Activated CD8-positive, alpha-beta T cell treated with anti-CD3 and anti-CD28 coated beads for 36 hours (primary cell): ENCODE measurements at places on chromosomes 1 and 21. TPM values are rescaled to one million over a fixed set of nuclear protein-coding genes. Genes with fewer than 3 reads are reported as not detected.

- no peak for DNase-seq
Measured at GRCh38 chr1:173100476-173101107, 49.9 kb upstream of the TNFSF18 start.

DNA sequence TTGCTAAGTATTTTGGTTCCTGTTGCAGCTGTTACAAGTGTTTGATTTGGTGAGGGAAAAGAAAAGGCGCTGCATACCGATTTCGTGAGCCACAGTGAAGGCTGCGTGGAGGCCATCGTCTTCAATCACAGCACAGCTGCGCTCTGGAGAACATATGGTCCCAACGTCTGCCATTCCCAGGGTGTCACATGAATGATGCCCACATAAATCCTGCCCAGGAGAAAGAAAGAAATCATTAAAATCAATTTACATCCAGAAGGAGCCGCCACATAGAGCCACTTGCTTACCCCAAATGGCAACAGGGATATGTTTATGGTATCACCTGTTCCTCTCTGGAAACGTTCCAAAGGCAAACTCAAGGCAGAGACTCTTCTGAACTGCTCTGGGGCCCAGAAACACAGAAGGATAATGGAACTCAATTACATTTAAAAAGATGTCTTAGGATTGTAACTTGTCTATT lies 12.2 kb downstream of the ADAMTS5 start:
- DNase-seq, result no peak

- DNase-seq, result no peak
Measured at GRCh38 chr1:40303790-40304189, 13.3 kb downstream of the COL9A2 start.

Gene SYT2
- not detected for total RNA-seq

DNA sequence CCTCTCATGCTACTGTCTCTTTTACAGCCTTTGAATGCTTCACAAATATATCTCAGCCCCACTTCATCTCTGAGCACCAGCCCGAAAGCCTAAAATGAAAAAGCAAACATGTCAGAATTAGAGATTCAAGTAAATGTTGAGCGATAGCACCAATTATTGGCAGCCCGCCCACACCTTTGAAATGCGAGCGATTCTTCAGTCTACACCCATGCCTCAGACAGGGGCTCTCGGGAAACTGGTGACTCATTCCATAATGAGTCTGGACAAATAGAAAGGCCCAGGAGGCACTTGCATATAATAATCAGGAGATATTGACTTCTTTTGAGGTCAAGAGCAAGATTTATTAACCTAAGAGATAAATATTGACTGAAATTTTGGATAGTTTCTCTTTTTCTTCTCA lies 487.3 kb upstream of the PTBP2 start:
- DNase-seq, result no peak

- no peak for DNase-seq
Measured at GRCh38 chr1:116078699-116079223, 32.4 kb upstream of the MAB21L3 start.

Gene AGL
- total RNA-seq, result 14.5 TPM

GRCh38 chr1:69511426-69512192 lies 56.1 kb upstream of the LRRC7 start:
- DNase-seq, result no peak

Gene CYB561D1
- total RNA-seq, result 9.5 TPM

DNA sequence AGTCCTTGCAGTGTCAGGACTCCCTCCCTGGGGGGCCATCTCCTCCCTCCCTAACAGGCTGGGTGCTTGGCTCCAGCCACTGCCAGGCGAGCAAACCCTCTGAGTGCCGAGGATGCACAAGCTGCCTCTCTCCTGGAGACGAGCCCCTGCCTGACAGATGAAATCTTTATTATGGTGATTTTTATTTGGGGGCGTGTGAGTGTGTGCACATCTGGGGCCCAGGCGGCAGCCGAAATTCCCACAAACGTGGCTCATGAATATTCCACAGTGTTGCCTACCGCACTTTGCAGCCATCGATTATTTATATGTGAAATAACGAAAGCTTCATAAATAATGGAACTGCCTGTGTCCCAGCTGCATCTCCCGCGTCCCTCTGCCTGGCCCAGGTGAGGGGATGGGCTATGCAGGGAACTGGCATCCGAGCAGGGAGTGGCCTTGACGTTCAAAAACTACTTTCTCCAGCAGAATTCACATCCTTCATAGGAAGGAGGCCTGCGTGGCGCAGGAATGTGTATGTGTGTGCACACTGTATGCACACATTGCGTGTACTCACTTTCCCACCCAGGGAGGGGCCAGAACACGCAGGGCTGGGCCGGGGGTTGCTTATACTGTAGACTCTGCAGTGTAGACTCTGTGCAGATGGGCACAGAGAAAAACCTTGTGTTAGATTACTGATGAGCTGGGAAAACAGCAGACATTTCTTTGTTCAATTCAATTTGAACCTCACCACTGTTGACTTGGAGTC lies 73.1 kb downstream of the UBIAD1 start:
- DNase-seq, result no peak

Gene GUCA2B
- total RNA-seq, result not detected

DNA sequence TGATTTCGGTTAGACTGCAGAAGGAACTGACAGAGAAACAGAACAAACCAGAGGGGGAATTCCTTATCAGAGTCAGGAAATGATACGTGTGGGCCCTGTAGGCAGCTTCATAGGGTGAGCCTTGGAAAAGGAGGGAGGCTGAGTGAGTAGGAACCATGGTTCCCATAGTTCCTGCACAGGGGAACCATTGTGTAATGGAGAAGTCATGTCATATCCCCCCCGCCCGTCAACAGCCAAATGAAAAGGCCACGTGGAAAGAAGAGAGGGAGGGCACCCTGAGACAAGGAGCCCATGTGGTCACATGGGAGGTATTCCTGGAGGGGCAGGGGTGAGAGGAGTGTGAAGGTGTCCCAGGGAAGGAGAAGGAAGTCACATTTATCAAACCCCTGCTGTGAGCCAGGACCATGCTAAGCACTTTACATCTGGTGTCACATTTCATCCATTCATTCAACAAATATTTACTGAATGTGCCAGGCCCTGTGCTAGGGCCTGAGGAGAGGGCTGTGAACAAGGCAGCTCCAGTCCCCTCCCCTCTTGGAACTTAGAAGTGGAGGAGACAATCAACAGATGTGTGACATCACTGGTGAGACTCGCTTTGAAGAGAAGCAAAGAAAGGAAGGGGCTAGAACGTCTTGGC lies 15.7 kb upstream of the FGR start:
- DNase-seq, result no peak

Gene ROR1
- not detected for total RNA-seq

GRCh38 chr21:37294679-37295078 lies 27.5 kb upstream of the VPS26C start:
- no peak for DNase-seq

DNA sequence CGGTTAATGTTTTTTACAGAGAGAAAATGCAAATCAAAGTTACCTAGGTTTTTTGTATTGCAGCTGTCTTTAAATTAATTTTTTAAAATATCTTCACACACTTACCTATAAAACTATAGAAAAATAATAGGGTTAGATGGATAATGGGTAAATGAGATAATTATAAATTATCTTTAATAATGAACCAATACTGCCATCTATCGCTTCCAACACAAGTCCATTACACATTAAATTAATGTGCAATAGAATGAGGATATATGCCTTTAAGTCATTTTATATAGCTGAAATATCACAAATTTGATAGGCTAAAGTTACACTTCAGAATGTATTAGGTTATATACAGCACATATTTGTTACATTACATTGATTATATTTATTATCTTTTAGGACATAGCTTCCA lies 2212.8 kb downstream of the MRPL39 start:
- no peak for DNase-seq

GRCh38 chr21:15065392-15066122 lies 757 bp upstream of the NRIP1 start:
- DNase-seq, result peak; percentile 87

DNA sequence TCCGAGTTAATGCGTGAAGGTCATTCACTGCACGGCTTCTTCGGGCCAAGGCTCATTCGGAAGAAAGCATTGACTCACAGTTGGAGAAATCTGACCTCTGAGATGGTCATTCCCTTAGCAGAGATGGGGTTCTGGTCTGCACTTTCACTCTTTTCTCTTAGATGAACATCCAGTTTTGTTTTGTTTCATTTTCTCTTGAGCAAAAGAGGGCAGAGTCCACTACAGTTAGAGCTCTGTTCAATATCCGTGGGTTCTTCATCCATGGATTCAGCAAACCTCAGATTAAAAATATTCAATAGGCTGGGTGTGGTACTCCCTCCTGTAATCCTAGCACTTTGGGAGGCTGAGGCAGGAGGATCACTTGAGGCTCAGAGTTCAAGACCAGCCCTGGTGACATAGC lies 57.4 kb upstream of the SIPA1L2 start:
- DNase-seq, result no peak

GRCh38 chr21:26766826-26767325 lies 78.3 kb downstream of the ADAMTS1 start:
- no peak for DNase-seq

Gene SLC2A5
- total RNA-seq, result not detected

DNA sequence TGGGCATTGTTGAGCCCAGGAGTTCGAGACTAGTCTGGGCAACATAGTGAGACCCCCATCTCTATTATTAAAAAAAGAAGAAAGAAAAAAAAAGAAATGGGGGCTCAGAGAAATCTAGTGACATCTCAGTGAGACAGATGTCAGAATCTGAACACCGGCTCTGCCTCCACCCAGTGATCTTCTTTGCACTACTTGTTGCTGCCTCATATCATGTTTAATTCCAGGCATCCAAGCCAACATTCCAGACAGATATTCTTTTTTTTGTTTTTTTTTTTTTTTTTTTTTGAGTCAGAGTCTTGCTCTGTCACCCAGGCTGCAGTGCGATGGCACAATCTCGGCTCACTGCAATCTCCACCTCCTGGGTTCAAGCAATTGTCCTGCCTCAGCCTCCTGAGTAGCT lies 5.0 kb upstream of the ARL8A start:
- no peak for DNase-seq

GRCh38 chr1:82059959-82060358 lies 259.2 kb downstream of the ADGRL2 start:
- no peak for DNase-seq

Gene FCRL1
- not detected for total RNA-seq

- no peak for DNase-seq
Measured at GRCh38 chr1:45922813-45923212, 119.4 kb downstream of the MAST2 start.

Gene SPATA45
- total RNA-seq, result not detected

DNA sequence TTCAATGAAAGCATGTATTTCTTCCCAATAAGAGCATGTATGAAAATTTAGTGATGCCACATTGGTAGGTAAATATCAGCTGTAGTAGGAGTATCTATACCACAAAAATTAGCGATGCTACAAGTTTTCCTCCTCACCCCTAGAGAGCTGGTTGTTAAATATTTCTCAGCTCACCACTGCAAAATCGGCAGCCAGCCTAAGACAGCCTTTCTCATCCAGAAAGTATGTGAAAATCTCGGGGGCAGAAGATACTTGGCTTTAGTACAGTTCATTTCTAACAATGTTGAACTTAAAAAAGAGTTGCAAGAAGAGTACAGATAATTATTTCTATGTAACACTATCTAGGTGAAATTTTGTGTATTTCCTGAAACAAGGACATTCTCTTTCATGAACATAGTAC lies 235.4 kb downstream of the TPR start:
- DNase-seq, result no peak

DNA sequence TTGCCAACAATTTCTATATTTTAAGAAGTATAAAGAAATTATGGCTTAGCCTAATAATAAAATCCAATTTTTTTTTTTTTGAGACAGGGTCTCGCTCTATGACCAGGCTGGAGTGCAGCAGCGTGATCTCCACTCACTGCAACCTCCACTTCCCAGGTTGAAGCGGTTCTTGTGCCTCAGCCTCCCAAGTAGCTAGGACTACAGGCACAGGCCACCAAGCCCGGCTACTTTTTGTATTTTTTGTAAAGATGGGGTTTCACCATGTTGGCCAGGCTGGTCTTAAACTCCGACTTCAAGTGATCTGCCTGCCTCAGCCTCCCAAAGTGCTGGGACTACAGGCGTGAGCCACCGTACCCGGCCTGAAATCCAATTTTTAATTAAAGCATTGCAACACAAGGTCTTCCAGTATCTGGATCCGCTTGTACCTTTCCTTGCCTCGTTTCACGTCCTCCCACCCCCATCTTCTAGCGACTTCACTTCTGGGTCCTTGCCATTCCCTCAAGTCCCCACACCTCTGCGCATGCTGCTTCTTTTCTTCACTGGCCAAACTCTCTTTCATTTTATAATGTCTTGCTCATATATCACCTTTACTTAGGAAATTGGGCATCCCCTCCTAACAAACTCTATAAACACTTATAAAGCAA lies 2.3 kb downstream of the FUBP1 start:
- peak; percentile 30 for DNase-seq

Gene ERICH3
- not detected for total RNA-seq

GRCh38 chr1:40204856-40205255 lies 42.9 kb upstream of the TMCO2 start:
- no peak for DNase-seq

Gene PDC
- total RNA-seq, result not detected

- DNase-seq, result no peak
Measured at GRCh38 chr1:94828251-94828650, 8.1 kb downstream of the SLC44A3 start.
